NCI-H1105 (cell line): ENCODE measurements at places on chromosomes 5 and 9.

GRCh38 chr5:58456486-58456885 lies 3.4 kb downstream of the PLK2 start:
- no peak for DNase-seq

DNA sequence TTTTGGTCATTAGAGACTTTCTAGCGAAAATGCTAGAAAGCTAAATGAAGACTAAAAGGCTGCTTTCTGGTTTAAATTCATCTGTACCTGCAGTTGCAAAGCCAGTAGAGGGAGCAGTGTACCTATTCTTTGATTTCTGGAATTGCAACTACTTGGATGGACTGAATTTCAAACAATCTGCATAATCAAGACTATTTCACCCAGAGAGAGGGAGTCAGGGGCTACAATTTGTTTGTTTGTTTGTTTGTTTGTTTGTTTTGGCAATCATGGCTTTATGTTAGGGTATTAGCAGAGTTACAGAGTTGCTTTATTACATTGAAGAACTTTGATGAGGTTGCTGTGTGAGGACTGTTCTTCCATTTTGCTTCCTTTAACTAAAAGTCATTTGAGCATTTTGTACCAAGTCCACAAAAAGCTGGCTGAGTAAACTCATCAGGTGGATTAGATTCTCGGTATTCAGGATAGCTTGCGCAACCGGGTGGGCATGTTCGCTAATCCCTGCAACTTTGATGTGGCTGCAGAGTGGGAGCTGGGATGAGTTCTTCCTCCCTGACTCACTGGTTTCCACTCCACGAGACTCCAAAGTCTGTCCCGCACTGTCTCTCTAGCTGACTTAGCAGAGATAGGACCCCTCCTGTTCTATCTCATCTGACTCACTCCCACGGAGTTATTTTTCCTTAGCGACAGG lies 80.0 kb upstream of the TUT7 start:
- DNase-seq: no peak

DNA sequence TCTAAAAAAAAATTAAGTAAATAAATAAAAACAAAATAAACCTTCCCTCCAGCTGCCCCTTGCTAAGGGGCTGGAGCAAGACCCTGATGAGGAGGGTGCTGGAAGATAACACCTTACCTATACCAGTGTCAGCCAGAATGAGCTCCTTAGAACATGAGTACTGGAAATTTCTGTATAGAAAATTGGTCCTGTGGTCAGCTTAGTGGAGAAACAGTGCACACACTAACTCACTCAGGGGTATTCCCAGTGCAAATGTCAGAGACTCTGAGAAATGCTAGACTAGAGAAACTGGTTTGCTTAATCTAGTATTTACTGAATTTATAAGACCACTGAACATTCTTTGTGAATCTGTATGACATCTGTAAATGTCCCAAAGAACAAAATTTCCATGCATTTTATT lies 62.1 kb upstream of the CTXN3 start:
- DNase-seq: no peak

GRCh38 chr9:33662871-33663270 lies 132.5 kb upstream of the PRSS3 start:
- DNase-seq: no peak

- DNase-seq: no peak
These were observed 36.5 kb downstream of the PALM2AKAP2 start for GRCh38 chr9:109816490-109816889.

GRCh38 chr9:125513668-125514413 lies 193.2 kb downstream of the MAPKAP1 start:
- DNase-seq: no peak

- peak; percentile 71 for DNase-seq
These were observed 200.1 kb downstream of the NSG2 start for GRCh38 chr5:174245516-174246075.

DNA sequence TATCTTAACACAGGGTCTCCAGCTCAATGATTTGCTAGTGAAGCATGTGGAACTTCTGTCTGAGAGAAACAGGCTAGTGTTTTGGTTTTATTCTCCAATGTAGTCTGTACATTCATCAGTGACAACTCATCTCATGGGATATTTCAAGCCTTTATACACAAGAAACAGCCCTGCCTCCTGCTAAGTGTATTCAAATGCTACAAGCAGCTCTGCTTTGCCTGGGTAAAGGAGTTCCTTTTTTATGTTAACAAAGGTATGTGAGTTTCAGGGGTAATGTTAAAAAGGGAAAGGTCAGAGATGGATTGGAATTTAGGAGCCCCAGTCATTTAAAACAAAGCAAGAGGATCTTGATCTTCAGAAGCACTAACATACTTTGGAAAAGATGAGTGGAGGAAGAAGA lies 498.7 kb downstream of the ISL1 start:
- DNase-seq: no peak

- DNase-seq: no peak
These were observed 35.2 kb upstream of the NFIB start for GRCh38 chr9:14349146-14349446.

DNA sequence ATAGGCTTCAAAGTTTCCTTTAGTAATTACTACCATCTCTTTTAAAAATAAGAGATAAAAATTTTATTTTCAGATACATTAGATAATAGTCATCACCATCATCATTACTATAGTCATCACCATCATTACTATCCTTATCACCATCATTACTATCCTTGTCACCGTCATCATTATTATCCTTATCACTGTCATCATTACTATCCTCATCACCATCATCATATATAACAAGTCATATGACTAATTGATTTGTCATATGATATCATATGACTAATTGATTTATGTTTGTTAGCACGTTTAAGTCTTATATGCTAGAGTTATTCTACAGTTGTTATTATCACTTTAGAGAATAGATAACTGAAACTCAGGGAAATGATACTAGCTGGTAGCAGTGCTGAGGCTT lies 382.1 kb upstream of the CDH18 start:
- DNase-seq: no peak

- DNase-seq: no peak
These were observed 2.2 kb downstream of the FNIP1 start for GRCh38 chr5:131794586-131794985.

GRCh38 chr9:133609311-133610098 lies at the start of gene FAM163B:
Gene FAM163B, minus strand, starts transcription at chr9:133609389. Its CDS starts 29,166 bp downstream, at chr9:133580223.
- no peak for DNase-seq
